ENCODE measurements at places on chromosomes 6 and 20.

DNA sequence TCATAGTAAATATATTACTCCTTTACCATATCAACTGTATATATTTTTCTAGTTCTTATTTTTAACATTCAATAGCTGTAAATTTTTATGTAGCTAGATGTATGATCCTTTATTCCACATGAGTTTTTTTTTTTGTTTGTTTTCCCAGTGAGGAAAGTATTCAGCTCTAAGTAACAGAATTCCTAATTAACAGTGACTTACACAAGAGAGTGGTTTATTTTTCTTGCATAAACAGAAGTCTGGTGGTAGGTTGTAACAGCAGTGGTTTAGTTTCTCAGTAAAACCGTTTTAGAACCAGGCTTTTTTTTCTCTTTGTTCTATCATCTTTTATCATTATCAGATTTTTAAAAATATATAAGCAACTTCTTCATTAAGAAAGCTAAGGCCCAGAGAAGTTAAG is 116.9 kb upstream of the FLRT3 start:
- no peak for DNase-seq

DNA sequence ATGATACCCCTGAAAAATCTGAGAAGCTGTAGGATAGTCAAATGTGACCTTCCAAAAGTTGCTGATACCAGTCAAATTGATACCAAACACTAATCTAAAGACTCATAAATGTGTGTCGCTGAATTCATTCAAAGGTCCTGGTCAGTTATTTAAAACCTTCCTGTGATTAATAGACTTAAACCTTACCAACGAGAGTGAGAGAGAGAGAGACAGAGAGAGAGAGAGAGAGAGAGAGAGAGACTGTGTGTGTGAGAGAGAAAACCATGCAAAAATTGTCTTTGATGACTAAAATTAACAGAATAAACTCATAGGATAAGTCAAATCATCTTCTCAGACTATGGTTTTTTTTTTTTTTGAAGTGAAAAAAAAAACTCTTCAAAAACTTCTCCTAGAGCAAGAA is 370.9 kb upstream of the HS3ST5 start:
- no peak for DNase-seq

DNA sequence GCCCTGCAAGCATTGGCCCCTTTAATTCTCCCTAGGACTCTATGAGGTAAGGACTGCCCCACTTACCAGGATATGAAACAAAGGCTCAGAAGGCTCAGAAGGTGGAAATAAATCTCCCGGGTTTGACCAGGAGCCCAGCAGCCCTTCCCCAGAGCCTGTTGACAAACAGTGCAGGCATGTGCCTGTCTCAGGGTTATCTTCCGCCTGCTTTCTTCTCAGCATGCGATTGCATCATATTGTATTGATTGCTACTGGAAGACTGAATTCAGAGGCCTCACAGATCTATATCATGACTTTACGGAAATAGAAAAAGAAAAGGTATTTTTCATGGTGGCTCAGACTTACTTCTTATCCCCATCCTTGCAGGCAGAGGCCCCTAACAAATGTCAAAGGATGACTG is 92.7 kb downstream of the PHACTR3 start:
- no peak for DNase-seq

GRCh38 chr6:159713984-159714383 is 13.3 kb upstream of the WTAP start:
- DNase-seq, result no peak

GRCh38 chr6:26223228-26223627 is 136.0 kb downstream of the HFE start:
- no peak for DNase-seq

DNA sequence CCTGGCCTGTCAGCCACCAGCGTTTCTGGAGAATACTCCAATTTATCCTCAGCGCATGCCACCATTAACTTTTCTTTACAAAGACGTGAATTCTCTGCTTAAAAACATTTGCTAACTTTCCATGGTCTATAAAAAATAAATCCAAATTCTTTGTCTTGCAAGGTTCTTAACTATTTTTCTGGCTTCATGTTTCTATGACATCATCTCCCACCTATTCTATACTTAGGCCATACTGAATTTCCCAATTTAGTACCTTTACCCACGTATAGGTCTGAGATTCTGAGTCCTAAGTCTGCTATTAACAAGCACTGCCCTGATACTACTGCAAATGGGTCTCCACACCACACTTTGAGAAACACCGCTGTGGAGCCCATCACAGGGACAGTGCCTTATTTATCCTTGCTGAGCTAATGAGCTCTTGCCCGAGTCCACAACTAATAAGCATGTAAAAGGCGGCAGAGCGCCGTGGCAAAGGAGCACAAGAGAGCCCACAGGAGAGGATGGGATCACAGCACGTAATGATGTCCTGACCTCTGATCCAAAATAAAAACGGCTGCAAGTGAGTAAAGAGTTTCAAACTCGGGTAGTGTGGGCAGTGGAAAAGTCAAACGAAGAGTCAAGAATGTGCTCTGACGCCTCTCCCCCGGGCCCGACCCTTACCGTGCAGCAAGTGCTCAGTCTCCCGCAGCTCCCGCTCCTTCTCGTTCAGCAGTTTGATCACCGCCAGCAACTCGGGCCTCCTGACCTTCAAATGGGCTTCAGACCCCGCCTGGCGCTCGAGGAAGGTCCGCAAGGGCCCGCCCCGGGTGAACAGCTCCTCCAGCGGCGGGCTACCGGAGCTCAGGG is 519 bp downstream of the MTRF1L start:
- DNase-seq, result no peak

DNA sequence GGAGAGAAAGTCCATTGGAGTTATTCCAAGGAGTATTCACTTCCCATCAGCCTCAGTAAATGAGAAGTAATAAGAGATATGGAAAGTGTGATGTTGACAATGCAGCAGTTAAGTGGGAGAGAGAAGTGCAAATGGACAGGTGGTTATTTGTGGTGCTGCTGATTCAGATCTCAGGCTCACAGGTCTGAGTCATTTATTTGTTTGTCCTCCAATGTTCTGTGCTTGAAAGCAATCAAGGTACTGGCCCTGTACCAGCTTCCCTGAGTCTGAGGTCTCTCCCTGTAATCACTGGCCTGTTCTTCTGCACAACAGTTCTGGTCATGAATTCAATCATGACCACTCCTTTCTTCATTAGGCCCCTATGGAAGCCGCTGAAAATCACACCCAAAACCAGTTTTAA is 827.7 kb downstream of the MAFB start:
- no peak for DNase-seq

- no peak for DNase-seq
Observed at GRCh38 chr6:117728626-117729025, 53.4 kb downstream of the NUS1 start.

All from activated naive CD4-positive, alpha-beta T cell (primary cell).